ENCODE measurements at places on chromosomes 7 and 10.
A peak's percentile ranks its signal among the peaks of the same experiment; 100 is the strongest.

- no peak for DNase-seq
Observed at GRCh38 chr10:84825330-84825729, 496.9 kb downstream of the CCSER2 start.

DNA sequence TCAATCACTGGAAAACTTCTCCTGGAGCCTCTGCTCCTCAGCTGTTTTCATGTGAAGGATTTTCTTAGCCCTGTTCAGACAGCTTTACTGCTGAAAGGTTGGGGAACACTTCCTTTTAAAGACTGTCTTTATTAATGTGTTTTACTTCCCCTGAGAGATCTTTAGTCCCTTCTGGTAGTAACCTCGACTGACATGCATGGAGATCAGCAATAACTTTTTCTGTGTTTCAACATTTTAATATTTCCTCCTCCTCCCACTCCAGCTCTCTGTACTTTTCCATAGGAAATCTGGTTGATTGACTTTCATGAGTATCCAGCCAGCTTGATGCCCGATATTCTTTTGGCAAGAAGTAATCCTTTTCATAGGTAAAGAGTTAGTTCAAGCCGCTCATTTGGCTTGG lies 62.7 kb upstream of the STRIP2 start:
- DNase-seq = no peak

- no peak for DNase-seq
Observed at GRCh38 chr7:69747144-69747543, 148.9 kb downstream of the AUTS2 start.

DNA sequence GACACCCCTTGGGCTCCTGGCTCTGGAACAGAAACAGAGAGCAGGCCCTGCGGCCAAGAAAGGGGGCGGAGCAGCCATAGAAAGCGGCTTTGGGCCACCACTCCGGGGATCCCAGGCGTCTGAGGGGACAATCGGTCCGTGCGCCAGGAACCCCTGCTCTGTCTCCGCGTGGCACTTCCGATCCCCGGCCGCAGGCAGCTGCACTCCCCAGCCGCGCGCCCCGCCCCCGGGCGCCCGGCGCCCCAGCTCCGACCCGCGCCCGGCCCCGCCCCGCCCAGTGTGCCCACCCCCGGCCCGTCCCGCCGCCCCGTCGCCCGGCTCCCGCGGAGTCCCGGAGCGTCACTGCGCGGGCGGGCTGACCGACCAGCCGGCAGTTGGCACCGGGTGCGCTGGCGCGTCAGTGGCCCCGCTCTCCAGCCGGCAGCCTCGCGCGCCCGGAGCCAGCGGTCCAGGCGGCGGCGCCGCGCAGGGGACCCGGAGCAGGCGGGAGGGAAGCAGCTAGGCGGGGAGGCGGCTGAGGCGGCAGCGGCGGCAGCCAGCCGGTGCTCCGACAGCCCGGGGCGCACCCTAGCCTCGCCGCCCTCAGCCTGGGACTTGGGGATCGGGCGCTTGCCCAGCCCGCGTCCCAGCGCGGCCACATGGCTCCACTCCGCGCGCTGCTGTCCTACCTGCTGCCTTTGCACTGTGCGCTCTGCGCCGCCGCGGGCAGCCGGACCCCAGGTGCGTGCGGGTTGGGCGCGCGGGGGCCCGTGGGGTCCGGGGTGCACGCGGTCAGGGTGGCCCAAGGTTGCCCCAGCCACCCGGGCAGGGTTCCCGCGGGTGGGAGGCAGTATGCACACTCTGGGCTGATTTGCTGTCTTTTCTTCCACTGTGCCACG lies at the start of gene ADAMTS14:
Gene ADAMTS14, plus strand, starts transcription at position 342 of the 878 bp plus-strand sequence. Its CDS starts 297 bp downstream, at position 639.
- no peak for DNase-seq

DNA sequence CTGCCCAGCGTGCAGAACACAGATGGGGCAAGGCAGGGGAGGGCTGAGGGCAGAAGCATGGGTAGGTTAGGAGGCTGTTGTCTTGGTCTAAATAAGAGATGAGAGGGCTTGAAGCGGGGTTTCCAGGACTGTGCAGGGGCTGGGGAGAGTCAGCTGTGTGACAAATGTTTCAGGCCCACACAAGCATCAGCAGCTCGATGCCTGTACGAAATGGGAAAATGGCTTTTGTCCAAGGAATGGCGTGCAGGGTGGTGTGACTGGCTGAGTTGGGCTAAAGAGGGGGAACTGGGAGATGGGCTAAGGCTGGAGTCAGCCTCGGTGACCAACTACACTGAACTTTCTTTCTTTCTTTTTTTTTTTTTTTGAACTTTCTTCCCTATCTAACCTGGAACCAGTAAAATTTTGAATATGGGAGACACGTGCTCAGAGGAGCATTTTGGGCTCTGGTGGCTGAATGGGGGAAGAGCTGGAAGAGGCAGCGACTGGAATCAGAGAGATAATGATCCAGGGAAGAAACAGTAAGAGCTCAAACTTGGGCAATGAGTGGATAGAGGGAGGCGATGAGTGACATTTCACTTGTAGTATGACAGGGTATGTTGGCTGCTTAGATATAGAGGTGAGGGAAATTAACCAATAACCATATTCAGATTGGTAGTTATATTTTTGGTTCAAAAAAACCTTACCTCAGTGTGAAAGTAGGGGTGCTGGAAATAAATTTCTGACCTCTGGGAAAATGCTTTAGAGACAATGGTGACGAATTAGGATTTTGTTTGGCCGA lies 10.2 kb upstream of the EPHA1 start:
- no peak for DNase-seq

GRCh38 chr10:124092860-124093773 lies at the start of gene CHST15:
TSS of gene CHST15 (minus strand) at chr10:124093598. CDS start at chr10:124046212, 47,386 bp downstream.
- DNase-seq = peak; percentile 23

DNA sequence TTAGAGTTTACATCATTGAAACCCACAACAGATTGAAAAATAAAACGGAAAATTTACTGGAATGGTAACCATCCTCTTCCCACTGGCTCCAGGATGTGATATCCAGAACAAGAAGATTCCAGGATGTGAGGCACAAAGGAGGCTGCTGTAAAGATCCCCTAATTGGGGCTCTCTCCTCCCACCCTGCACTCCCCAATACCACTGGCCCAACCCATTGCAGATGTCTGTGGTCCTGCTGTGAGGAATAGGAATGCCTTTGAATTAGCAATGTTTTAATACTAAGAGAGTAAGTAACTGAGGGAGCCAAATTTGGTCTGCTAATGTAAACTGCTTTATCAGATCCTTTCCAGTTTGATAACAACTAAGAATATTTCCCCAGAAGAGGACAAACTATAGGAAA lies 225.9 kb upstream of the INHBA start:
- DNase-seq = no peak

GRCh38 chr10:117476716-117477115 lies 65.8 kb upstream of the EMX2 start:
- no peak for DNase-seq

GRCh38 chr7:45073031-45073785 lies 15.6 kb downstream of the NACAD start:
- DNase-seq = no peak

Measured in NCI-H1105 treated with DMSO at 0.1 percent for 48 hours (cell line).